ENCODE measurements at places on chromosomes 12 and 14.

- no peak for DNase-seq
Observed at GRCh38 chr14:65224799-65225198, 122.5 kb upstream of the MAX start.

DNA sequence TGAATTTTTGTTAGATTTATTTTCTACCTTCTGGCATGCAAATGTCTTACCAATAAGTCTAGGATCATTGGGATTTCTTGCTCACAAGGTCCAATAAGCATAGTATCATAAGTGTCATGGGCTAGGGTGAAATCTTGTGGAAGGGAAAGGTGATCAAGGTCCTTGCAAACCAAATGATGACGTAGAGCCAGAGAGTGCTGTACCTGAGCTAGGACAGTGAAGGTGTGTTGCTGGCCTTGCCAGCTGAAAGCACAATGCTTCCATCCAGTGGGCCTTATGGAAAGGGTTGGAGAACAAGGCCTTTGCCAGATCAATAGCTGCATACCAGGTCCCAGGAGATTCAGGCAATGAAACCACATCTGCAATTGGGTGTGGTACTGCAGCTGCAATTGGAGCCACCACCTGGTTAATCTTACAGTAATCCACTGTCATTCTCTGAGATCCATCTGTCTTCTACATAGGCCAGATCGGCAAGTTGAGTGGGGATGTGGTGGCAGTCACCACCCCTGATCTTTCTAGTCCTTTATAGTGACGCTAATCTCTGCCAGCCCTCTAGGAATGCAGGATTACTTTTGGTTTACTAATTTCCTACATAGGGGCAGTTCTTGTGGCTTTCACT, 208.9 kb upstream of the MYL2 start:
- no peak for DNase-seq

GRCh38 chr14:75824318-75824717, 157.5 kb downstream of the TGFB3 start:
- DNase-seq, result no peak

GRCh38 chr14:43790681-43791080, 716.4 kb downstream of the FSCB start:
- no peak for DNase-seq
